ENCODE measurements at places on chromosomes 12 and 14.

DNA sequence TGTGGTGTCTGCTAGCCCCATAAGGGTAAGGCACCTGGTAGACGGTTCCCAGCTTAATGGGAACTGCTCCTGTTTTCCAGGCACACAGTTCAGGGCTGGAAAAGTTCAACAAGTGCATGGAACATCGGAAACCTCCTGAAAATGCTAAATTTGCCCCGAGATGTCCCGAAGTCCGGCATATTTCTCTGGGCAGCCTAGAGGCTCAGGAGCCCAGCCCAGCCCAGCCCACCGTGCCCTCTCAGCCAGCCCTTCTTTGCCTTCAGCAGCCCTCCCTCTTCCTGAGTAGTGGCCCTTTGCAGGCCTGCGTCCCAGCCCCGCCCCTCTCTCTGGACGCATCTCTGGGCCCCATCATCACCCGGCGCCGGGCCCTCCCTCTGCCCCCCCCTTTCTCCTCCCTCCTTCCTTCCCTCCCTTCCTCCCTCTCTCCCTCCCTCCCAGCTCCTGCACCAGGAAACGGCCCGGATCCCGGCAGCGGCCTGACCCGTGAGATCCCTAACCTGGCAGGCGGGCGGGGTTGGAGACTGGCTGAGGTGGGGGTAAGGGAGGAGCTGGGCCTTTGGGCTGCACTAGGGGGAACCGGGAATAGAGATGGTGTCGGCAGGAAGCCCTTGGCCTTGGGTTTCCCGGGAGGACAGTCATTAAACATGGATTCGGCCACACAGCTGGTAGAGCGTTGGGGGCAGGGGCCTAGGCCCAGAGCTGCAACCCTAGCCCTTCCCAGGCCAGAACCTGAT lies at the start of gene BCL2L2:
BCL2L2 (plus strand) TSS at position 422 of the 734 bp plus-strand sequence. CDS start 935 bp downstream, outside the sequence.
- no peak for DNase-seq

- DNase-seq = no peak
Observed at GRCh38 chr12:100632445-100632892, 59.0 kb downstream of the GAS2L3 start.

GRCh38 chr14:32977913-32978312 lies 39.2 kb downstream of the NPAS3 start:
- DNase-seq = no peak

DNA sequence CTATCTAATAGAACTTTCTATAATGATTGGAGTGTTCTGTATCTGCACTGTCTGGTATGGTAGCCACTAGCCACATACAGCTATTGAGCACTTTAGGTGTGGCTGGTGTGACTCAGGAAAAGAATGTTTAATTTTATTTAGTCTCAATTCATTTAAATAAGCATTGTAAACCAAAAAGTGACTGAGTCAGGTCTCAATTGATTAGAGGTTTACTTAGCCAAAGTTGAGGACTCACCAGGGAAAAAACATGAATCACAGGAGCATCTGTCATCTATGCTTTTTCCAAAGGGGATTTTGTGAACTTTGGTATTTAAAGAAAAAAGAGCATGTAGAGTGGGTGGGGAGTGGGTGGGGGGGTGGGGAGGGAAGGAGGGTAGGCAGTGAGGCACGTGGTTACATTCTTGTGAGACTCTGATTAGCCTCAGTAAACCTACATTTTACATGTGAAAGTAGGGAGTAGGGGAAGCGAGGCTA lies 473.1 kb downstream of the ATP23 start:
- no peak for DNase-seq

DNA sequence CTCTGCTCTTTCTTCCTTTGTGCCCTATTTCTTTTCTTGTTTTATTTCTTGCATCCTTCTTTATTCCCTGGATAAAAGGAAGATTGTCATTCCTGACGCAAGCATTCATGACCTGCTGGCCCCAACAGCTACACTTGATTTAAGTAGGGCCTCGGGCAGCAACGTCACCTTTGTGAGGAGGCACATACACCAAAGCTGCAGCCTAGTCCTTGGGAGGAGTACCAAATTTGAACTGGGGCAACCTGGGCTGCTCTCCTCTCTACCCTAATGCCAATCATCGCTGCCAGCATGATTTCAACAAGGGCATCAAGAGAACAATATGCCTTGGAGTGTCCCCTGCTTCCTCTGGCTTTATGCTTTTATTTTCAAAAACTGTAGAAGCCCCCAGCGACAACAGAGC lies 76.4 kb downstream of the C12orf50 start:
- no peak for DNase-seq

GRCh38 chr12:108711489-108712164 lies 19.7 kb downstream of the CORO1C start:
- DNase-seq = no peak

- no peak for DNase-seq
Observed at GRCh38 chr12:50678650-50679365, 85.1 kb upstream of the ATF1 start.

- DNase-seq = no peak
Observed at GRCh38 chr14:51653775-51654532, 2.2 kb downstream of the FRMD6 start.

DNA sequence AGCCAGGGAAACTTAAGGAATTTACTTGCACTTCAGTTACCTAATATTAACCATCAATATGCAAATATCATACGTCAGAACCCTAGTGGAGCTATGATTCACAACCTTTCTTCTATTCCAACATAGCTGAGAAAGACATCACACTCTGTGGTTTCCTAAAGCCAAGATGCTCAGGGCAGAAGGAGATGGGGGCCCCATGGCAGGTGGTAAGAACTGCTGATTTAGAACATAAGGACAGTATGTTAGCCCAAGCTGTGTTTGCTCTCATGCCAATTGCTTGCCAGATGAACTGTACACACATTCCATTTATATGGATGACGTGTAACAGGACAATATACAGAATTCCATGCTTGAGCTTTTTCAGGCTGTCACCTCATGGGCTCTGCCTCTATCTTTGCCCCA lies 34.6 kb downstream of the HECTD4 start:
- no peak for DNase-seq

DNA sequence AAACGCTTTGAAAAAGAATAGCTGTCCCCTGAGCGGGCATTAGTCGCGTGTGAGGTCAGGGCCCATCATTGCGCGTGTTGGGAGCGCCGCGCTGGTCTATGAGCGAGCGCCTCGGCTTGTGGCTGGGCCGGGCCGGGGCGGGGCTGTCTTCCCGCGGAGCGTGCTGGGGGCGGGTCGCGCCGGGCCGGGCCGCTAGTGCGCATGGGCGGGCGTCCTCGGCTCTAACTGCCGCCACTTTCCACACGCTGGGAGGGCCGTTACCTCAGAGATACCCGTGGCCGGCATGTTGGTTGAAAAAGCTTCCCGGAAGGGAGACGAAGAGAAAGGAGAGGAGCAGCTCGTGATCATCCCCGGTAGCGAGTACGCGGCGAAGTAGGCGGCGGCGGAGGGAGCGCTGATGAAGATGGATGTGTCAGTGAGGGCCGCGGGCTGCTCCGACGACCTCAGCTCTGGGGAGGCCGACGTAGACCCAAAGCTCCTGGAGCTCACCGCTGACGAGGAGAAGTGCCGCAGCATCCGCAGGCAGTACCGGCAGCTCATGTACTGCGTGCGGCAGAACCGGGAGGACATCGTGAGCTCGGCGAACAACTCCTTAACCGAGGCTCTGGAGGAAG lies at the start of gene EID3:
EID3 (plus strand) TSS at position 202 of the 614 bp plus-strand sequence; CDS start at position 398, 196 bp downstream.
- DNase-seq = peak; percentile 92

- no peak for DNase-seq
Observed at GRCh38 chr14:74465335-74465734, 27.8 kb downstream of the NPC2 start.

DNA sequence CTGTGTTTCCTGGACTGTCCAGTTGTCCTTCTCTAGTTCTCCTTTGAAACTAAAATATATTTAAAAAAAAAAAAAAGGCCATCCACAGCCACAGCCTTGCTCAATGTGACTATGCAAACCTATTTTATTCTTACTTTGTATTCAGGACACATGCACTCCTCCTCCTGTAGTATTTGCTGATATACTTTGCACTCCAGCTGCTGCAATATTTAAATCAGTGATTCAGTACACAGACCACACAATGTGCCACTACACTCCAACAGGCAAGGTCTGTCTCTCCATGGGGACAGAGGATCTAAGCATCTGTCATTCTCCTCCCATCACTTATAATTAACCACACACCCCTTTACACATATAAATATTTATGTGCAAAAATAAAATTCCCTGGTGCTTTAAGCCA lies 40.2 kb upstream of the CCDC196 start:
- DNase-seq = no peak

DNA sequence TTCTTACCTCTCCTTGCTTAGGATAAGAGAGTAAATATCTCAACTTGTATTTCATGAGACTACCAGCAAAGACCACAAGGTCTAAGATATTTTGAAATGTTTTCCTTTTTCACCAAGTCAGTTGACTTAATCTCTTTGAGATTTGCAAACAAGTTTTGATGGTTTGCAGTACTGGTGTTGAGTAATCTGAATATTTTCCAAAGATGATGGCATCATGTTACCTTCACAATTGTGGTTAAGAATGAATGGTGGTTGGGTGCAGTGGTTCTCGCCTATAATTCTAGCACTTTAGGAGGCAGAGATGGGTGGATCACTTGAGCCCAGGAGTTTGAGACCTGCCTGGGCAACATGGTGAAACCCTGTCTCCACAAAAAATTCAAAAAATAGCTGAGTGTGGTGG lies 225.7 kb downstream of the TMTC2 start:
- no peak for DNase-seq

GRCh38 chr14:35470755-35471154 lies 63.2 kb upstream of the INSM2 start:
- no peak for DNase-seq

- no peak for DNase-seq
Observed at GRCh38 chr14:32512813-32513212, 183.7 kb downstream of the AKAP6 start.

DNA sequence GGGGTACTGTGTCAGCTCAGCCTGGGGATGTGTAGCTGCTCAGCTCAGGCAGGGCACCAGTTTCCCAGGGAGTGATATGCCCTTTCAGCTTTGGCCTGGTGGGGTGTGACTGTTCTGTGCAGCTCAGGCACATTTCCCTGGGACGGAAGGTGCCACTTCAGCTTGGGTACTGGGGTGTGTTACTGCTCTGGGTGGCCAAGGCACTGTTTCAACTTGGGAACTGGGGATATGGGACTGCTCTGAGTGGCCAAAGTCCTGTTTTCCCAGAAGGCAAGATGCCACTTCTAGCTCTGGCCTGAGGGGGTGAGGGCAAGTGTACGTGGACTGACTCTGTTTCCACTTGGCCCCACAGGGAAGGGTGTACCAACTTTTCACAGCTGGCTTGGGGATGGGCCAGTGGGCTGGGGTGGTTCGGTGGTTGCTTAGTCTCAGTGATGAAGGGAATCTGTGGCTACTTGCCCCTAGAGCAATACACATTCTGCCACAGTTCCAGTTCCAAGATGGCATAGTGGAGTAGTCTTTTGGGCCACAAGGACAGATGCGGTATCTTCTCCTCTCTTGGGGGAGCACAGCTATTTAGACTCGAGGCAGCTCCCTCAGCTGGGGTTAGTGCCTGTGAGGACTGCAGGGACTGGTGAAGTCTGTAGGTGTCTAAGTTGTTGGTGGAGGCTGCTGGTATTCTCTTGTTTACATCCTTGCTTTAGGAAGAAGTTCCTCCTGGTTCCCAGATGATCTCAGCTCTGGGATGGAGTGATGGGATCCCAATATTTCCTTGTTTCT lies 26.4 kb downstream of the TBC1D15 start:
- DNase-seq = no peak

DNA sequence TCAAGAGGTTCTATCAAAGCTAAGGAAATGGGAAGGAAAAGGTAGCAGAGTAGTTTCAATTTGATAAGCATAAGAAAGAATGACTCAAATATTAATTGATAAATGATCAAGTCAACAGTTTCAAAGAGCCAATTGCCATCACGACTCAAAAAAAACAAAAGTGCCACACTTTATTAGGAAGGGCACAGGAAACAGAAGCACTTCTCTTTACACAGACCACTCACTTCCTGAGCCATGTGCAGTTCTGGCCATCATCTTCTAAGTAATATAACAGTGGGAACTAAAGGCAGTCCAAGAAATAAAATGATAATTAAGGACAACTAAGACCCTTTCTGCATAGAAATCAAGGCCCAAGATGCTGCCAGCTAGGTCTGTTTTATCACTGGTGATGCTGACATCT lies 13.2 kb downstream of the TM7SF3 start:
- no peak for DNase-seq

DNA sequence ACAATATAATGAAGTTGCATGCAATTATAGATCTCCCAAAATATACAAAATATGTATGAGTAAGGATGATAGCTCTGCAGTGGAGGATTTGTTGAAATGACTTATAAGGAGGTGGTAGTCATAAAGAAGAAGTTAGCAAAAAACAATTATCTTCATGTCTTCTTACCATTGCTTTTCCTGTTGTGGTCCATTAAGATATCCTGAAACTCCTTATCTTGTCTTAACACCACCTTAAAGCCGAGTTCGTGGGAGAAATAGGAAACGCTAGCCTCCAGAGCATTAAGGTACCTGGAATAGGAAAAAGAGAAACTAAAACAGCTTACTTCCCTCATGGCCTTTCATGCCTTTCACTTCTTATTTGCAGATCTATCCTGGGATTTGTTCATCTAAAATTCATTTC lies 15.2 kb downstream of the GUCY2C start:
- DNase-seq = no peak

GRCh38 chr12:56631790-56632700 lies 1.9 kb upstream of the BAZ2A start:
- DNase-seq = peak; percentile 43

- peak; percentile 16 for DNase-seq
Observed at GRCh38 chr12:18861287-18861858, 123.5 kb downstream of the CAPZA3 start.

- DNase-seq = peak; percentile 0
Observed at GRCh38 chr14:73014105-73014504, 12.8 kb downstream of the ZFYVE1 start.

- no peak for DNase-seq
Observed at GRCh38 chr12:57772429-57773322, at the start of gene EEF1AKMT3. EEF1AKMT3 (plus strand) TSS chr12:57772614; CDS start chr12:57772725, 111 bp downstream.

DNA sequence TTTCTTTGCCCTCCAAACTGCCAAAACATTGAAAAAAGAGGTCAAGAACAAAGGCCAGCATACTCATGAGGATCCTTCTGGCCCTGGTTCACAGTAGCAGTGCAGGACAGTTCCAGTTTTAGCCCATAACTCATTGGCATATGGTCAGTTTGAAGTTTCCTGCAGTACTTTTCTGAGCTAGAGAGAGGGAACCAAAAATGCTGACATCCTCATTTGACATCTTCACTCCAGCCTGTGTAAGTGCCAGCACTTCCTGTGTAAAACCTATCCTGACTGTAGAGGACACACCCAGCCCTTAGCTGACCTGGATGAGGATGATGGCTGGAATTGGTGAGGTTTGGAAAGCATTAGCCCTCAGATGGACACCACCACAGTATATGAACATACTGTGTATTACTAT lies 84.1 kb downstream of the FGD4 start:
- DNase-seq = no peak

GRCh38 chr12:109056891-109057290 lies 4.5 kb downstream of the USP30 start:
- no peak for DNase-seq

DNA sequence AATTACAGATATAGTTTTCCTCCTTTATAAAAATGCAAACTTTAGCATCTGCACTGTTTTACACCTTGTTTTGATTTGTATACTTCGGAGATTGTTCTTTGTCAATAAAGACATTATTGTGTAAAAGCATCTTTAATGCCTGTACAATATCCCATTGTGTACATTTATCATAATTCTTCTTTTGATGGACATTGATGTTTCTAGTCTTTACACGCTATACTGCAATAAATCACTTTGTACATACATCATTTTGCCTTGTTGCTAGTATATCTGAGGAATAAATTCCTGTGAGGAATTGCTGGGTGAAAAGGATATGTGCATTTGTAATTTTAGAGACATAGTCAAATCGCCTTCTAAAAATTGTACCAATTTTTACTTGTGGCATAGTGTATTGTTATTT lies 30.4 kb downstream of the WDR20 start:
- no peak for DNase-seq
